IPS DF 6.9 (cell line): ENCODE measurements at places on chromosomes 5 and 9.

- DNase-seq, result no peak
These were observed 149.5 kb upstream of the PTCH1 start for GRCh38 chr9:95666096-95666784.

DNA sequence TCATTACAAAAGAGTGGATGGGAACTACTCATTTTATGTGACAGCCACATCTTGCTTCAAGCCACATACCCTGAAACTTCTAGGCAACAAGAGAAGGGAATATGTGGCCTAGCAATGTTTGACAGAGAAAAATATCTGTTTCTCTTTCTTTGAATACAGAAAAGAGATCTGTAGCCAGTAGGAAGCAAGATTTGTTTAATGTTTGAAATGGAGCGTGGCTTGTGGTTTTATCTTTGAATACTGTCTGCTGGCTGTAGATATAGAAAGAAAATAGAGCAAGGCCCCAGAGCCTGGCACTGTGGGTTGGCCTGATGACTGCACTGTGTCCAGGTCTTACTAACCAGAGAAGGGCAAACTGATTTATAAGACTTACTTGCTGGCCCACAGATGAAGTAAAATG, 133.8 kb downstream of the ARHGEF28 start:
- no peak for DNase-seq

- no peak for DNase-seq
These were observed 502.6 kb upstream of the CDH6 start for GRCh38 chr5:30690931-30691330.

GRCh38 chr5:100539519-100539918, 4.3 kb downstream of the FAM174A start:
- no peak for DNase-seq

DNA sequence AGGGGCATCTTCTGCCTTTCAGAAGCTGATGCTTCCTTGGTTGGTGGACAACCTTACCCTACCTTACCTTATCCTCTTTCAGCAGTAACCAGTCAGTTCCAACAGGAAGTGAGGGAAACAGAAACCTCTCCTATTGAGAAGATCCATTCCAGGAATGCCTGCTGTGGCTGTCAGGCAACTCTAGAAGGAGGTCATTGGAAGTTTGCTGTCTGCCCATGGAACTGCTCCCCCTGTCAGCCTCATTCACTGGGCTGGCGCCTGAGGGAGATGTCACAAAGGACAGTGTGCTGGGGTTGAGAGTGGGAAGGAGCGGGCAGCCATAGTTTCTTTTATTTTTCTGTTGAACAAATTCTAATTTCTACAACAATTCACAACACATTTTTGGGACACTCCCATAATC, 54.7 kb downstream of the IRX1 start:
- DNase-seq, result no peak

GRCh38 chr5:101418713-101419118, 515.6 kb upstream of the ST8SIA4 start:
- no peak for DNase-seq
